ENCODE measurements at places on chromosomes 4 and X. TPM values are rescaled to one million over a fixed set of nuclear protein-coding genes. Genes with fewer than 3 reads are reported as not detected.

- no peak overlapping the region for H3K27ac ChIP-seq
- no peak for DNase-seq
- H3K4me1 ChIP-seq = no peaks in the 10 kb centered on the region
- no peak overlapping the region for H3K4me3 ChIP-seq
These were observed 126.2 kb downstream of the MAPK10 start for GRCh38 chr4:86233681-86234080.

DNA sequence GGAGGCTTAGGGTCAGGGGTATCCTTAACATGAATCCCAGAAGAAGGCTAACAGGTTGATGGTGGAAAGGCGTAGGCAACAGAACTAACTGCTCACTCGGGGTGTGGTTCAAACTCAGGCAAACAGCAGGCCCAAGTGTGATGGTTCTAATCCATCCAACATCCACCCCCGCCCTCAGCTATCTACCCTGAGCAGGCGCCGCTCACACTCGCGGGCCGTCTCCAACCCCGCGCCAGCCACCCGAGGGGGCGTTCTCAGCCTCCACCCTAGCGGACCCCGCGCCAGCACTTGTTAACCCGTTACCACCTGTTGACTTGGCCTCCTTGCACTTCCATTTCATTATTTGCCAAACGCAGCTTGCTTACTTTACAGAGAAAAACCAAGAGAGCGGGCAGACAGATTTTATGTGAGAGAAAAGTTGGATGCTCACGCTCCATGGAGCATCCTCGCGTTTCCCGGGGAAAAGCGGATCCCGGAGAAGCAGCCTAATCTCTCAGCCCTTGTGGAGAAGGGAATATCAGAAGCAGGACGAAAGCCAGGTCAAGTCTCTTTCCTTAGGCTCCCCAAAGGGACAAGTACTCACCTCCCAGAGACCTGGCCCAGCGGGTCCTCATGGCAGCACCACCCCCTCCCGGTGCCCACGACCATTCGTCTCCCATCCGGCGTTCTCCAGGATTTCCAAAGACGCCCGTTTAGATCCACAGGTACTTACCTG lies 773 bp downstream of the SNCA start:
- no peak for DNase-seq
- H3K27me3 ChIP-seq = peaks cover 22% of the 10 kb centered on the region
- no peaks in the 10 kb centered on the region for H3K36me3 ChIP-seq
- H3K27ac ChIP-seq = peak overlapping the region; percentile 77
- H3K4me1 ChIP-seq = peaks cover 23% of the 10 kb centered on the region
- H3K4me3 ChIP-seq = peak overlapping the region; percentile 62

DNA sequence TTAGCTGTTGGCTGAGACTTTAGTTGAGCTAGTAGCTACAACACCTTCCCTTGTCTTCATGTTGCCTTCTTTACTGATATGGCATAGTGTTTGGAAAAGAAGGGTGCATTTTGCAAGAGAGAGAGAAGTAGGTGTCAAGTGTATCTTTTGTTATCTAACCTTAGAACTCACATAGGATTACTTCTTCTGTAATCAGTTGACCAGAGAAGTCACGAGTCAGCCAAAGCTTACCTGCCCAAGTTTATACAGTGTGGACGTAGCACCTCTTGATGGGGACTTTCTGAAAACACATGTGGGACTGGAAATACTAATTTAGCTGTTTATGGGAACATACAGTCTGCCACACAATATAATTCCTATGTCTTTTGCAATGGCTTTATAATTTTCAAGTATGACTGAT lies 56.0 kb downstream of the UGT8 start:
- no peaks in the 10 kb centered on the region for H3K27me3 ChIP-seq
- H3K4me3 ChIP-seq = no peak overlapping the region
- no peaks in the 10 kb centered on the region for H3K36me3 ChIP-seq
- DNase-seq = no peak

DNA sequence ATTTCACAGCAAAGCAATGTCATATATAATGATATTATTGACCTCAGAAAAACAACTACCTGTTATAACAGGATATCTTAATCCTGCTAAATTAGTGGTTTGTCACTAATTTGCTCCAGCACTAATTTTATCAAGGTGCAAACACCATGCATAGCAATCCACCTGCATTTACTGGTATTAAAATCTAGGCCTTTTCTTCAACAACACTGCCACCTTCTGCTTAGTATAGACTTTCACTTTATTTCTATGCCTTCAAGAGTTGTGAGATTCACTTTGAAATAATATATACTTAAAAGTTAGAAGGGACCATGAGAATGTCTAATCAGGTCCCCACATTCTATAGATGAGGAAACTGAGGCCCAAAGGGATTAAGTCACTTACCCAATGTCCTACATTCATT lies 82.1 kb upstream of the IQCM start:
- H3K36me3 ChIP-seq = no peaks in the 10 kb centered on the region
- no peak overlapping the region for H3K27ac ChIP-seq
- H3K4me3 ChIP-seq = no peak overlapping the region
- no peak for DNase-seq

The UCHL1 gene
- 13.8 TPM for total RNA-seq

The CACNA1F gene
- 0.29 TPM for total RNA-seq

DNA sequence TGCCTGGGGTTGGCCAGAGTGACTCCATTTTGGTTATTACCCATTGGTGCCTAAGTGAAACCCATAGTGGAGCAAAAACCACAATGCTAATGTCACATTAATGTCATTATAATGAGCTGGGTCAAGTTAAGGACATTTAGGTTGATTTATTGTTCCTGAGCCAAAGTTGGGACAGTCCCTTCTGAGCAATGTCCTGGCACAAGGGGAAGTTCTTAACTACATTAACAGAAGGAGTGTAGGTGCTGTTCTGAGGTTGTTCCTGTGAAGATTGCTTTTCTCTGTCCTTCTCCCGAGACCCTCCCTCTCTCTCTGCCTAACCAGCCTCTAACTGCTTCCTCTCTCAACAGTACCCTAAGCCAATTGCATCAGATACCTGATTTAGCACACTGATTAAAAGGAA lies 1956.8 kb upstream of the PCDH10 start:
- H3K27me3 ChIP-seq = no peaks in the 10 kb centered on the region
- H3K27ac ChIP-seq = no peak overlapping the region
- H3K4me1 ChIP-seq = no peaks in the 10 kb centered on the region

DNA sequence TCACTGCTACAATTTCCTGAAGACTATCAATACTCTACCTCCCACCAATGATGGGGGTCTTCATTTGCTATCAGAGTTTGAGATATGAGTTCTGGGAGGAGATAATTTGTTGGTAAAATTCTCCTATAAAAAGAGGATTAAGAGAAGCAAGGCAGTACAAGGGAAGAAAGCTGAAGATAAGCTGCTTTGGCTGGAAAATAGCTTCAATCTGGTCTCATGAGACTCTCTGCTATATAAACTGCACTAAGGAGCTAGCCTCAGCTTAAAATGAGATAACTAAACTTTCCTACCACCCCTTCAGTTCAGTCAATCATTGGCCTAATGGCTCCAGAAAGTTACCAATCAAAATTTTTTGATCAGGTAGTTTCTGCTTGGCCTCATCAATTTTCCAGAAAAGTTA lies 2105.0 kb downstream of the ARAP2 start:
- no peak for DNase-seq
- no peaks in the 10 kb centered on the region for H3K4me1 ChIP-seq
- no peak overlapping the region for H3K4me3 ChIP-seq
- no peak overlapping the region for H3K27ac ChIP-seq

GRCh38 chrX:112967341-112967740 lies 126.7 kb upstream of the AMOT start:
- no peaks in the 10 kb centered on the region for H3K36me3 ChIP-seq
- no peaks in the 10 kb centered on the region for H3K4me1 ChIP-seq
- no peak for DNase-seq
- H3K27me3 ChIP-seq = no peaks in the 10 kb centered on the region
- H3K4me3 ChIP-seq = no peak overlapping the region
- H3K27ac ChIP-seq = no peak overlapping the region

DNA sequence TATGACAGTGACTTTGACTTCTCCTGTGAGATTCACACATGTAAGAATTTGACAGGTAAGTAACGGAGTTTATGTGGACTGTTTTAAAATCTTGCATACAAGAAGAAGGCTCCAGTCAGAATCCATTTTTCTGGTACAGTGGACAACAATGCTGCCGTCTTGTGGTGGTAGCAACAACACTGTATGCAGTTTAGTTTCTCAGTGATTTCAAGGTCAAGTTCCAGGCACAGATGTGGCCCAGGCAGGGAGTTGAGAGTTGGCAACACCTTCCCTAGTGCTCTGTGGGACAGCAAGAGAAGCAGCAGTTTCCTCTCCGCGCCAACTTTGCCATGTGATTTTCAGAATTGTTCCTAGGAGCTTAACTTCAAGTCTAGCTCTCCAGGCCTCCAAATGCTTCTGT lies 56.0 kb upstream of the STPG2 start:
- no peaks in the 10 kb centered on the region for H3K4me1 ChIP-seq
- H3K27ac ChIP-seq = no peak overlapping the region
- no peaks in the 10 kb centered on the region for H3K27me3 ChIP-seq
- no peak overlapping the region for H3K4me3 ChIP-seq
- H3K36me3 ChIP-seq = no peaks in the 10 kb centered on the region

The ATP11C gene
- 26.6 TPM for total RNA-seq

DNA sequence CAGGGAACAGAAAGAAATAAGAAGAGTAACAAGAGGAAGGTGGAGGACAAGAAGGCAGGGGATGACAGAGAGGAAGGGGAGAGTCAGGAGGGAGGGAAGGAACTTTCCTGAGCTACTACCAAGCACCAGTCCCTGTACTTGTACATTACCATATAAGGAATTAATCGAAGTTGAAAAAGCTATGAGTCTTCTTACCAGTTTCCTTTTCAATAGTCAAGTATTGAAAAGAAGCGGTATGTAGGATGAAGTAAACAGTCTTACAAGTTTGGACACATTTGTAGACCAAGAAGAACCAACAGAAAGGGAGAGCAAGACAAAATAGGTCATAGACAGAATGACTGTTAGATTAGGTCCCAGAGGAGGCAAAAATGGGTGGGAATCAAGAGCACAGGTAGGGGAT lies 629.7 kb upstream of the DIPK2B start:
- no peaks in the 10 kb centered on the region for H3K4me1 ChIP-seq

The GPR119 gene
- total RNA-seq = not detected

- H3K4me1 ChIP-seq = no peaks in the 10 kb centered on the region
- no peaks in the 10 kb centered on the region for H3K36me3 ChIP-seq
- H3K27ac ChIP-seq = no peak overlapping the region
- no peak for DNase-seq
- H3K27me3 ChIP-seq = no peaks in the 10 kb centered on the region
These were observed 191.7 kb upstream of the EDNRA start for GRCh38 chr4:147289181-147289580.
